ENCODE measurements at places on chromosomes 3 and 15. TPM values are rescaled to one million over a fixed set of nuclear protein-coding genes. Genes with fewer than 3 reads are reported as not detected.

DNA sequence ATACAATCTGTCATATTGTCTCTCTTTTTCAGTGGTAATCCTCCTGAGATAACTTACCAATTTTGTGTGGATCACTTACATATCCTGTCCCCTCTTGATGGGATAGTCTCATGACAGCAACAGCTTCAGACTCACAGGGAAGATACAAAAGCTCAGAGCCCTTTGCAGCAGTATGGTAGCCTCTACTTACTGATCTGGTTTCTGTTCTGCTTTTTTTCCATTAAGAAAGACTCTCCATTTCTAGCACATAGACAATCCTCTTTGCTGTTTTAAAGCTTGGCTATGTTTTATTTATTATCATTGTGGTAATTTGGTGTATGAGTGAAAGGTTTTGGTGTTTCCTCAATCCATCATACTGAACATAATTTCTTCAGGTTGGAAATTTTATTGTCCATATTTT lies 25.4 kb upstream of the SOX14 start:
- no peak for DNase-seq

GRCh38 chr15:77749236-77749997 lies 116.7 kb upstream of the LINGO1 start:
- DNase-seq, result no peak

- peak; percentile 82 for DNase-seq
Observed at GRCh38 chr3:123412811-123413604, 35.9 kb downstream of the ADCY5 start.

- no peak for DNase-seq
Observed at GRCh38 chr15:26260517-26261133, 397.5 kb upstream of the ATP10A start.

- no peak for DNase-seq
Observed at GRCh38 chr15:74580538-74581350, 34.9 kb upstream of the CLK3 start.

Gene GABRB3
- 4.2 TPM for total RNA-seq

Gene DNAJC17
- 9.3 TPM for total RNA-seq

GRCh38 chr3:131744765-131745164 lies 242.0 kb upstream of the MRPL3 start:
- DNase-seq, result no peak

DNA sequence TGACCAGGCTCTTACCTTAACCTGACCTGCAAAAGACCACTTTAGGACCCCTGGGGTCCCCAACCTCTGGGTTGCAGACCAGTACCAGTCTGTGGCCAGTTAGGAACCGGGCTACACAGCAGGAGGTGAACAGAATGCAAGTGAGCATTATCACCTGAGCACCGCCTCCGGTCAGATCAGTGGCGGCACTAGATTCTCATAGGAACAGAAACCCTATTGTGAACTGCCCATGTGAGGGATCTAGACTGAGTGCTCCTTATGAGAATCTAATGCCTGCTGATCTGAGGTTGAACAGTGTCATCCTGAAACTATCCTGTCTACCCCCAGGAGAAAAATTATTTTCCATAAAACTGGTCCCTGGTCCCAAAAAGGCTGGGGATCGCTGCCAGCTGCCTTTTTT lies 20.3 kb downstream of the CHP1 start:
- no peak for DNase-seq

DNA sequence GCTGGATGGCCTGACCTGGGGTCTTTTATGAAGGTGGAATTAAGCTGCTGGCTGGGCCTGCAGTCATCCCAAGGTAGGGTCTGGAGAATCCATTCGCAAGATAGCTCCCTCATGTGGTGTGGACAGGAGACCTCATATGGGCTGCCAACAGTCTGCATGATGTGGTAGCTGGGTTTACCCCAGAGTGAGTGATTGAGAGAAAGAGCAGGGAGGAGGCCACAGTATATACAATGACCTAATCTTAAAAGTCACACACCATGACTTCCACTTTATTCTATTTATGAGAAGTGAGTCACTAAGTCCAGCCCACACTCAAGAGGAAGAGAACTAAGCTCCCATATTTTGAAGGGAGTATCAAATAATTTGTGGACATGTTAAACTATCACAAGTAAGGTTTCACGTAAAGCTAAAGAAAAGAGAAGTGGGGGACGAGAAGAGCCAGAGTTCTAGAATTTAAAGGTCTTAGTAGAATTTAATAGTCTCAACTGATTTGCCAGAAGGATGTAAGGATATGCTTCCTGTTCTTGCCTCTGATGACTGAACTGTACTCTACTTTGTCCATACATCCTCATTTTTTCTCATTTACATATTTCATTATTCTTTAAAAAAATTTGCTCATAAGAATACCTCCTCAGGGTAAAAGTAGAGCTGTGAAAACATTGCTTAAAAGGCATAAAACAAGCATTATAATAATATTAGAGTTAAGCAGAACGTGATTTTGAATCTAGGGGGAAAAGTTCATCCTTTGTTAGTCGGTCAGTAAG lies 184.4 kb downstream of the PEX5L start:
- no peak for DNase-seq

DNA sequence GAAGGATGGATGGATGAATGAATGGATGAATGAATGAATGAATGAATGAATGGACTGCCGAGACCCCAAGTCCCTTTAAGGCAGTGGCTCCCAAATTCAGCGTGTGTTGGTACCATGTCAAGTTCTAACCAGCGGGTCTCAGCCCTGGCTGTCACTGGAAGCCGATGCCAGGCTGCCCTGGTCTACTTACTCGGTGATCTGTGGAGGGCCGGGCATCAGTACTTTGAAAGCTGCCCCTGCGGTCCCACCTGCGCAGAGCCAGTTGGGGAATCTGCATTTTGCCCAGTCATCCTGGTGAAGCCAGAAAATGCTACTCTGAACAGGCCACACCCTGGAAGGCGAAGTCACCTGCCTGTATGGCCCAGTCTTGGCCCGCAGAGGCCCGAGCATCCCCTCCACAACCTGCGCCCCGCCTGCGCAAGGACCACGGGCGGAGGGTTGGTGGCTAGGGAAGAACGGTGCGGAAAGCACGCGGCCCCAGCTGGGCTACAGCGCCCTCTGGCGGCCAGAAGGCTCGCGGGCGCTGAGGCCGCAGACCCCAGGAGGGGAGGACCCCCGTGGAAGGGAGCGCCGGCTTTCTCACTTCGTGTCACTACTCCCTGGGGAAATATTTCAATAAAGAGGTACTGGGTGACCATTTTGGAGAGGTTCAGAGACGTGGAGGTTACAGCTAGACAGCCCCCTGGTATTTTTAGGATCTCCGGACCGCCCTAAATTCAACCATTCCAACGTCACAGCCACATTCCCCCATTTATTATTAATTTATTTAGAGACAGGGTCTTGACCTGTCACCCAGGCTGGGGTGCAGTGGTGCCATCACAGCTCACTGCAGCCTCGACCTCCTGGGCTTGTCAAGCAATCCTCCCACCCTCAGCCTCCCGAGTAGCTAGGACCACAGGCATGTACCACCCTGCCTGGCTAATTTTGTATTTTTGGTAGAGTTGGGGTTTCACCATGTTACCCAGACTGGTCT lies 34.9 kb downstream of the PRKCD start:
- DNase-seq, result no peak

Gene WWTR1
- 340 TPM for total RNA-seq

DNA sequence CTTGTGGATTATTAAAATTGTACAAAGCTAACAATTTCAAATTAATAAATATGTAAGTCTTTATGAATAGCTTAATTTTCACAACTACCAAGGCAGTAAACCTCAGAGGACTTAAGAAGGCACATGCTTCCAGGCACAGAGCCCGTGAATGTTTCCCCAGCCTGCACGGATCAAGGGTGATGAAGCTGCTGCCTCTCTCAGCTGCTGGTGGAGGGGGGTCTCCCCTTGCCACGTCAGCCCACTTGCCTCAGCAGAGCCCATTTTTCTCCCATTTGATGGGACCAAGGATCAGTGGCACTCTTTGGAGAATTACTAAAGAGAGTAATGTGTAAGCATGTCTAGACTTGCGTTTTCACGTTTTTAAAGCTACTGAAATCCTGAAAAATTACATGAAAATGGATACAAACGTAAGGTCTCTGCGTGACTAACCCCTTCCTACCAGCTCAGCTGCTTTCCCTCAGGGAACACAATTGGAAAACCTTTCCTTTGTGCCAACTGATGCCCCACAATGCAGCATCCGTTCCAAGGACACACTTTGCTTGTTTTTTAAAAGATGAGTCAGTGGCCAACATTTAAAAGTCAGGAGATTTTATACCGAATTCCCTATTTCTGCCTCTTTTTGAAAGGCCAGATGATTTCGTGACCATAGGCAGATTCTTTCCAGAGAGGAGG lies 494.1 kb downstream of the GABRG3 start:
- DNase-seq, result no peak

- DNase-seq, result no peak
Observed at GRCh38 chr3:61937477-61937876, 376.1 kb downstream of the PTPRG start.

DNA sequence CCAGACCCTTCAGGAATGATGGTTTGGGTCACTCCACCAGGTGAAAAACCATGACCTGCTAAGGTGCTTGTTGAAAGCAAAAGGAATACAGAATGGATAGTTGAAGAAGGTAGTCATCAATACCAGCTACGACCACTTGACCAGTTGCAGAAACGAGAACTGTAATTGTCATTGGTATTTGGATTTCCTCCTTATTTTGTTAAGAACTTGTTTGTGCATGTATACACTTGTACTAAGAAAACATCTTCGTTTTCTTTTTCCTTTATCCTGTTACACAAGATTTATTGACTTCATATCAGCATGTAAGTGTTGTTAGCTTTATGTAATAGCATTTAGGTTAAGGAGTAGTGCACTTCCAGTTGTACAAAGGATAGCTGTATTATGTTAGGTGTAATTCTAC lies 261.8 kb downstream of the MCTP2 start:
- no peak for DNase-seq

- no peak for DNase-seq
Observed at GRCh38 chr3:181930105-181930504, 218.4 kb downstream of the SOX2 start.

DNA sequence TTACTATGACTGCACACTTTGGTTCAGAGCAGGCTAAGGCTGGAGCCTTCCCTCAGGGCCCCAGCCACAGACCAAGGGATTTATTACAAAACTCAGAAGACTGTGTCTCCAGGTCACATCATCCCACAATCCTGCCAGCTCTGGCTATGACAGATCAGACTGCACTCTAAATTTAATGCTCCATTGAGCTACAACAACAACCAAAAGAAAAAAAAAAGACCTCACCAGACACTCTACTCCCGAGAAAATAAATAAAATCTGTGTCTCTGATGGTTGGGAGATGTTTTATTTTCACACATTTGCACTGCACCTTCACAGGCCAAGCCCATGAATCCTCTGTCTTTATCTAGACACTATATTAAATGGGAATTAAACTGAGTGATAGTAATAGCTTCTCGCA lies 50.8 kb upstream of the CTNNB1 start:
- DNase-seq, result no peak

Gene ATP13A4
- total RNA-seq, result 0.55 TPM

DNA sequence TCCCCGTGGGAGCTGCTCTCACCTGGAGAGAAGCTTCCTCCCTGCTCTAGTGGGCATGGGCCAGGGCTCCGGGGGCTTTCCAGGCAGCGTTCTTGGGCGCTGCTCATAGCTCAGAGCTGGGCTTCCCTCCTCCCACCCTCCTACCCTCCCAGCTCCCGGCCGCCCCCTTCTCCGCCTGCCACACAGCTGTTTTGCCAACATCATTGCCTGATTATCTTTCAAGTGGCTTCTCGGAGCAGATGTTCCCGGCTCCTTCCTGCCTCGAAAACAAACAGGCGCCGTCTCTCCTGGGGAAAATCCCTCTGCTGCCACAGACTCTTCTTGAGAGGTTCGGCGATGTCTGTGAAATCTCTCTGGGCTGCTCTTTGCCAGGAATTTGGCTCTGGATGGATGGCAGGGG lies 195.6 kb downstream of the RPLP1 start:
- peak; percentile 45 for DNase-seq

Gene CAND2
- total RNA-seq, result 14.4 TPM

DNA sequence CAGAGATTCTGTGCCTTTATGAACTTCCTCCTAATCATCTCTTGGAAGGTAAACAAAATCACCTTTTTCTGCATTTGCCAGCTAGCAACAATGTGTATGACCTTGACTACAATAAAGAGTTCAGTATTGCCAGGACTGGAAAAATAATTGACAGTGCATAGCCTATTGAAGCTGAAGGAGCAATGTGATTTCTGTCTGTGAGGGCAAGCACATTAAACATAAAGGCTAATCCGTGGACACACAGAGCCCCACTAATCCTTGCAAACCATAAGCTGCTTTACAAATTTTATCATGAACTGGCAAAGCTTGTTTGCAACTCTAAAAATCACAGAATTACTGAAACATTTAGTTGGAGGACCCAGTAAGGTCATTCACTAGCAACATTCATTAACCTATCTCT lies 563.8 kb downstream of the PYDC2 start:
- DNase-seq, result no peak

Gene FBXO40
- not detected for total RNA-seq

DNA sequence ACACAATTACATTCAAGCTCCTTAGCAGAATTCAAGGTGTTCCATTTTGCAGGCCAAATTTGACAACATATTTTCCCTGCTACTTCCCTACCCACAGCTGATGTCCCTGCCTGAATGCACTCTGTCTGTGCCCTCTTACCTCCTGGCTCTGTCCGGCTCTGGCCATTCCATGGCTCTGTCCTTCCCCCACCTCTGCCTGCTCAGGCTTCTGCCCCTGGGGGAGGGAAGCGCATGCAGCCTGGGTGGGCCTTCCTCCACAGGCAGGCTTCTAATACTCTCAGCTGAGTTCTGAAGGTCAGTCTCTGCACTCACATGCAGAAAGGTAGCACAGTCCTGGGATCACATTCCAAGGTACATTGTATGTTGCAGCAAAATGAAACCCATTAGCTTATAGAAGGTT lies 113.6 kb upstream of the CACNA2D3 start:
- no peak for DNase-seq

- no peak for DNase-seq
Observed at GRCh38 chr3:9730657-9731205, 804 bp upstream of the BRPF1 start.

- DNase-seq, result peak; percentile 50
Observed at GRCh38 chr3:128554100-128554464, 61.1 kb upstream of the GATA2 start.

GRCh38 chr3:5633960-5634359 lies 446.5 kb downstream of the EDEM1 start:
- DNase-seq, result no peak

GRCh38 chr3:151135541-151136337 lies 50.3 kb downstream of the MED12L start:
- no peak for DNase-seq

DNA sequence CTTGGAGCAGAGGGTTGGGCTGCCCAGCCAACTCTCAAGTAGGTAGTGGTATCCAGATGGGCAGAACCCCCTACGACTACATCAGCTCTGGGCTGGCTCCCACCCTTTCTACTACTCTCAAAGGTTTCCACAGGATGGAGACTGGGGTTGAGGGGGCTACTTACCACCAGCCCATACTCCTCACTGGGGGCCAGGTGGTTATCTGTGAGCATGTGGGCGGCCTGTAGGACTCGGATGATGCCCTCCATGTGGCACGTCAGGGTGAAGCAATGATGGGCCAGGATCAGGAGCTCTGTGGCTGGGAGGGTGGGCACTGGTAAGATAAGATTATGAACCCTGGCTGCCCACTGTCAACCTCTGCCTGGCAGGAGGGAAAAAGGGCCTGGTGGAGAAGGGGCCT lies 33.4 kb downstream of the EIF3J start:
- DNase-seq, result no peak

- DNase-seq, result no peak
Observed at GRCh38 chr3:36864180-36865053, 80.4 kb downstream of the TRANK1 start.
